Left cardiac atrium (tissue), 4 donors: ENCODE measurements at places on chromosomes 12 and 14. TPM values are rescaled to one million over a fixed set of nuclear protein-coding genes. Genes with fewer than 3 reads are reported as not detected.

GRCh38 chr12:125025606-125026235, 32.3 kb downstream of the BRI3BP start:
- no peak for DNase-seq

GRCh38 chr12:22117563-22118237, 71.7 kb downstream of the CMAS start:
- no peak for DNase-seq

DGKA gene
- 17.3 TPM for total RNA-seq

DNA sequence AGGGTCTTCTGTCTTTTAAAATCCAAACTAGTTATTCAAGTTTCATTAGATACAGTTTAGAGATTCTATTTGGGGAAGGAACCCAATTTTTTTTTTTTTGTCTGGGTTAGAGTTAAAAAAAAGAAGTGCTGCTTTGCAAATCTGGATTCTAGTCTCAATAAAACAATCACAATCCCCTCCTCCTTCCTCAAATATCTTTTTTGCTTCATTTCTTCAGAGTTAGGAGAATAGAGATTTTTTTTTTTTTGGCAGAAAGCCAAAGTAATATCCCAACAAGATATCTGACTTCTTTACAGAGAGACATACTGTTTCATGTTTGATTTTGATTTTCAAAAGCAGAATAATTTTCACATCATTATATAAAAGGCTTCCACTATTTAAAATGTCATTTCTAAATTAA, 201.9 kb downstream of the FOXN3 start:
- DNase-seq, result no peak

GRCh38 chr12:6606331-6607131, 648 bp downstream of the CHD4 start:
- peak; percentile 84 for DNase-seq

GPR68 gene
- 1.8 TPM for total RNA-seq

- DNase-seq, result peak; percentile 26
Observed at GRCh38 chr14:95265106-95266094, 54.3 kb downstream of the CLMN start.

DNA sequence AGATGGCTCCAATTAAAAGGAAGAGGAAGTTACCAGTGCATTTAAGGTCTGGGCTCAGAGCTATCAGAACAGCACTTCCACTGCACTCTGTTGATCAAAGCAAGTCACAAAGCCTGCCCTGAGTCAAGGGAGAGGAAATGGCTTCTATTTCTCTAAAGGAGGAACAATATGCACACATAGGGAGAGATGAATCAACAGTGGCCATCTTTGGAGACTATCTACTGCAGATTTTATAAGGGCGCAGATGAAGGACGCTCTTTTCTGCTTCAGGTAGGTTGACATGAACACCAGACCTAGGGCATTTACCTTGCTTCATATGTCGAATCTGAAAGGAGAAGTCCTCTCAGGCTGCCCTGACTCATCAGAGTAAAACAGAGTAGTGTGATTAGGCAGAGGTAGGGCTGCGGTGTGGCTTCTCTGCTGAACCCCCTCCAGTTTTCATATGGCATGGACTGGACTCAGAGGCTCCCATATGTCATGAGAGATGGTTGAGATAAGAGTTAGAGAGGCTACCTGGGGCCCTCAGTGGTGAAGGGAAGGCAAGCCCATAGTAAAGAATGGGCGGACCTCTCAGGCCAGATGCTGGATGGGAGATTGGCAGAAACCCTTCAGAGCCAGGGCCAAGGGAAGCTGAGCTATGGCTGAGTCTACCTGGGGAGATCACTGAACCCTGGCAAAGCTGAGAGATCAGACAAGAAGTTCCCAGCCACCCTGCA, 84.4 kb downstream of the ARF6 start:
- no peak for DNase-seq

DNA sequence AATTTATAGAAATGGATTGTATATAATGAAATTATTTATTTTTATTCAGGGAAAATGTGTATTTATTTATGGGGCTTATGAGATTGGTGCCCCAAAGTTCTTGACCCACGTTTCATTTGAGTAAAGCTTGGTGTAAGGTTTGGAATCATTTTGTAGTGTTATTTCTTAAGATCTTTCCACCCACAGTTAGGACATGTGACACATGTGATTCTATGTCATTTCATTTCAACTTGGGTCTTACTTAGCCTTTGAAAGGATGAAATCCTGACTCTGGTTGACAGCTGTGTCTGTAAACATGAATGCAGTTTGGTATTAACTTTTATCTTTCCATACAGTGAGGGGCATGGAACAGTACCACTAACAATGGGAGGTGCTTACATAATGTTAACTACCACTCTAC, 51.7 kb downstream of the FLRT2 start:
- no peak for DNase-seq

GRCh38 chr12:131085816-131086591, 132.3 kb downstream of the ADGRD1 start:
- DNase-seq, result no peak

- no peak for DNase-seq
Observed at GRCh38 chr12:99099786-99100185, 454.7 kb downstream of the APAF1 start.

TPPP2 gene
- total RNA-seq, result 1.6 TPM

PTHLH gene
- 11.6 TPM for total RNA-seq

DNA sequence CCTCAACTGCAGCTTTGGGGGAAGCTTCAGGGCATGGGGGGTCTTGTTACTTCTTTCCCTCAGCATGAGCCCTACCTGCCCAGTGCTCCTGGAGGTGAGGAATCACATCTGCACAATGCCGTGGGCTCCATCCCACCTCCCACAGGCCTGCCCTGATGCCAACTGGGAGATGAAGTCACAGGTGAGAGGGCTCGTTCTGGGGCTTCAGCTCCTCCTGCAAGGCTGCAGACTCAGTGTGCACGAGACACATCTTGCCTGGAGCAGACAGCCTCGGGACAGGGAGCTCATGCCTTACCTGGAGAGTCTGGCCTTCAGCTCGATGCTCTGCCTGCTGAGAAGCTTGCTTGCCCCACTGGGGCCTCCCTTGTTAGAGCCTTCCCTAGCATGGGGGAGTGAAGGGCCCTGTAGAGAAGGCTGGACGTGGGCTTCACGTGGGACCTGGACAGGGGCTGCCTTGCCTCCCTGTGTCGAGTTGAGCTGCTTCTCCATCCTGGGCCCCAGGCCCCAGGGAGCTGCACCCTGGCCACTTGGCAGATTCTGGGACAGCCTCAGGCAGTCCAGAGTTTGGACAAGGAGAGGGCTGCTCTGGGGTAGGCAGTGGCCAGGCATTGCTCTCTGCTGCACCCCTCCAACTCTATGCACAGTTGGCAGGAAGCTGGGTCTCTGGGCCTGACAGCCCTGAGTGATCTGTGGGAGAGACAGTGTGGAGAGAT, 171.4 kb downstream of the KIF26A start:
- peak; percentile 12 for DNase-seq

CLEC6A gene
- not detected for total RNA-seq

DNA sequence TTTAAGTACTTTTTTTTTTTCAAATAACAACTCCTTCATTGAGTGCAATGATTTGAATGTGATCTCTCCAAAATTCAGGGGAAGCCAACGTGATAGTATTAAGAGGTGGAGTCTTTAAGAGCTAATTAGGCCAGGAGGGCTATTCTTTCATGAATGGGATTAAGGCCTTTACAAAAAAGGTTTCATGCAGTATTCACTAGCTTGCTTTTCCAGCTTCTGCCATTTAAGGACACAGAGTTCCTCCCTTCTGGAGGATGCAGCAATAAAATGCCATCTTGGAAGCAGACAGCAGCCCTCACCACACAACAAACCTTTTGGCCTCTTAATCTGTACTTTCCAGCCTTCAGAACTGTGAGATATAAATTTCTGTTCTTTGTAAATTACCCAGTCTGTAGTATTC, 586.8 kb upstream of the LMO3 start:
- DNase-seq, result no peak

DNA sequence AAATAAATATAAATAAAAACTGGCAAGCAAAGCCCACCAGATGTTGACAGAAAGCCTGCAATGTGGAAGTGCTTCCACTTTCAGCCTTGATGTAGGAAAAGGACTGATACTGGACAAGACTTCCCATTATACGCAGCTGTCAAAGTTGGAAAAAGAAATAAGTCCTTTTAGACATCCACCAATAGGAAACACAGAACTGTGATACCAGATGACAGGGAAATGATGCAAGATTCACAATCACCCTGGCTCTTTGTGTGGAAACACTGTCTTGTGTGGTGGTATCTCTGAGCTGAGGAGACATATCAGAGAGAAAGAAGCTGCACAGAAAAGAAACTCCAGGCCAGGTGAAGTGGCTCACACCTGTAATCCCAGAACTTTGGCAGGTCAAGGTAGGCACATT, 13.8 kb upstream of the METAP2 start:
- DNase-seq, result no peak

TMEM253 gene
- 0.26 TPM for total RNA-seq

- DNase-seq, result no peak
Observed at GRCh38 chr12:106282457-106283097, 20.0 kb upstream of the TCP11L2 start.

IL22 gene
- total RNA-seq, result not detected

DNA sequence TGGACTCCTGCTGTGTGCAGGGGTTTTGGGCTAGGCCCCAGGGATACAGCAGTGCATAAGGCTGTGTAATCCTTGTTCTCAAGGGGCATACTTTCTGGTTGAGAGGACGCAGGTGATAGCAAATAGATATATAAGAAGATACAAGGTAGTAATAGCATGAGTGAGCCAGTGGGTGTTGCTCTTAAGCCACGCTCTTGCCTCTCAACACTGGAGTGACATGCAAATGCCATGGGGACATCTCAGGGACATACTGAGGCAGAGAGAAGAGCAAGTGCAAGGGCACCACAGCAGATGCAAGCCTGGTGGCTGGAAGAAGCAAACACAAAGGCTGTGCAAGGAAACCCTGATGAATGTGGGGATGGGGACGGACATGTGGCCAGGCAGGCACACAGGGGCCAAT, 223.3 kb downstream of the CHST11 start:
- no peak for DNase-seq

DNA sequence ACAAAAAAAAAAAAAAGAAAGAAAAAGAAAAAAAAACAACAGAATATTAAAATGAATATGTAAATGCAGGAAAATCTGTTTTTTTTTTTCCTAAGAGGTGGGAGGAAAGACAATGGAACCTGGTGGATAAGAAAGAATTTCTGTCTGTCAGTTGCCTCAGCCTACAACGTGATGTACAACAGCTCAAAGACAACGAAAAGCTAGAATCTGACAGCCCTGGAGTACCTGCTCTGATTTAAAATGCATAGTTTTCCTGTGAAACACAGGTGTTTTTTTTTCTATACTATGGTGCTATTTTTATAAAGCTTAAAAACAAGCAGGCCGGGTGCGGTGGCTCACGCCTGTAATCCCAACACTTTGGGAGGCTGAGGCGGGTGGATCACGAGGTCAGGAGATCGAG, 30.0 kb upstream of the ULK1 start:
- DNase-seq, result no peak

- DNase-seq, result no peak
Observed at GRCh38 chr12:54035568-54036264, 2.9 kb downstream of the HOXC5 start.

DNA sequence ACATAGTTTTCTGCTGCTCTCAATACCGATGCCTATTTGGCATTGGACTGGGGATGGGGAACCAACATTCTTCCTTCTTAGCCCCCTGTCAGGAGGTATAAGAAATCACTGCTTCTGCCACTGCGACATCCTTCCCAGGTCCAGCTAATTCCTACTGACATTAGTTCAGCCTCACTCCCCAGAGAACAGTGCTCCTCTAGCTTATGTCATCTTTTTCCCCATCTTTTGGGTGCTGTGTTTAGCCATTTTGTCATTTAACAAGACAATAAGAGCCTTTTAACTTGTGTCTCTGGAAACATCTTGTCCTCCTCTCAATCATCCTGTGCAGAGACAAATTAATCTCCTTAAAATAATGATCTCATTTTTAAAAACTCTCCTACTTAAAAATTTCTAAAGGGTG, 167.0 kb upstream of the PLXNC1 start:
- no peak for DNase-seq

DNA sequence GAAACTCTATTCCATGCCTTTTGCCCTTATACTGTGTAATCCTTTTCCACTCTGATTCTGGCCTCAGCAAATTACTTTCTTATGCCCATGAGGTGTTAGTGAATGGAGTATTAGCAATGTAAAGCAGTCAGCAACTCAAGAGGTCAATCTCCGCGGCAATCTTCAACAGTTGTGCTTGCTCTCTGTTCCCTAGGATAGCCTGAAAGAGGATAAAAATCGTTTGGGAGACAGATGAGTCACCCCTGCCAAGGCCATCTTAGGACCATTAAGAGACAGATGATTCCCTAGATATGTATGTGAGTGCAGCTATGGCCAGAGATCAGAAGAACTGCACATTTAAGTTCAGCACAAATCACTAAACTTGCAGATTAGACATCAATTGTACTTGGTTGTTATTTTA, 1145.8 kb downstream of the GALC start:
- DNase-seq, result no peak
